SIG-M5 (cell line): ENCODE measurements at places on chromosomes 5 and 9.

- no peak for DNase-seq
Observed at GRCh38 chr9:96581786-96582185, 37.9 kb downstream of the CDC14B start.

- no peak for DNase-seq
Observed at GRCh38 chr5:165996201-165996875, 2295.1 kb upstream of the WWC1 start.

GRCh38 chr9:93673021-93673838, 96.8 kb downstream of the PHF2 start:
- DNase-seq = no peak

GRCh38 chr9:36962691-36963090, 71.4 kb downstream of the PAX5 start:
- no peak for DNase-seq

- no peak for DNase-seq
Observed at GRCh38 chr5:137501226-137501625, 2.1 kb upstream of the SPOCK1 start.

GRCh38 chr9:9016597-9016996, 1217.0 kb upstream of the DMAC1 start:
- no peak for DNase-seq

DNA sequence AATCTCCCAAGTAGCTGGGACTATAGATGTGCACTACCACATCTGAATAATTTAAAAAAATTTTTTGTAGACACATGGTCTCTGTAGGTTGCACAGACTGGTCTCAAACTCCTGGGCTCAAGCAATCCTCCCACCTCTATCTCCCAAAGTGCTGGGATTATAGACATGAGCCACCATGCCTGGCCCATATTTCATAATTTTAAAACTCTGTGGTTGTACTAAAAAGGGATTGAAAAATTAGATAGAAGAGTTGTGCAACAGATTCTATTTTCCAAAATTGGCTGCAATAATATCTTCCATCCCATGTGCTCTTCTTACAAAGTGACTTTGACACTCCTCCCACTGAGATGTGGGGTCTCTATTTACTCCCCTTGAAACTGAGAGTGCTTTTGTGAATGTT, 7.6 kb upstream of the UHRF2 start:
- peak; percentile 36 for DNase-seq
